Naive thymus-derived CD4-positive, alpha-beta T cell (primary cell): ENCODE measurements at places on chromosomes 13 and 19. TPM values are rescaled to one million over a fixed set of nuclear protein-coding genes. Genes with fewer than 3 reads are reported as not detected.

DNA sequence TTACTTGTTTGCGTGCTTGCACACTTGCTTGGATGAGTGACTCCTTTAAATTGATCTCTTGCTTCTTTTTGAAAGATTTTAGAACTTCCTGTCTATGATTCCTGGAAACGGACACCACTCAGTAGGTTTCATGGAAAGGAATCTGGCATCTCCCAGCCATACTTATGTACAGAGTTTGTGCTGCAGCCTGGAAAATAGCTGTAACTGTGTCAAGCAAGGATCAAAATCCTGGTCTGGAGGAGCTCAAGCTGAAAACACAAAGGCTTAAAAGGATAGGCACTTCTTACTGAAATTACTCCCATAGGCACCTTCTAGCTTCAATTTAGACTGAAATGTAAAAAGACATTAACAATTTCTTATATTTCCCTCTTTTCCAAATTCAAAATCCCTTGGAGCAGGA lies 1.4 kb upstream of the FREM2 start:
- no peak for DNase-seq

DNA sequence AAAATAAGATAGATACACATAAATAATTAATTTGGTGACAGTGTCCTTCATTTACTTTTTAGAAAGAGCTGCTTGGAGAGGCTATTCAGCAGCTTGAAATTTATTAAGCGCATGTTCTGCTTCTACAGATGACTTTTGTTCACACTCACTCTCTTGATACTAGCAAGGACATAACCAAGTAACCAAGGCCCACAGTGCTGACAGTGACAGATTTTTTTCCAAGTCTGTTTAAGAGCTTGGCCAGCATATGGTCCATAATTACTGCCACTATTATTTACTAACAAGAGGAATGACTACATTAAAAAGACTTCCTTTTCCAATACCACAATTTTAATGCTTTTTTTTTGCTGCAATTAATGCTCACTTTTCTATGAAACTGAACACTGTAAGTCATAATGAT lies 673.7 kb upstream of the MIR17HG start:
- DNase-seq = no peak

DNA sequence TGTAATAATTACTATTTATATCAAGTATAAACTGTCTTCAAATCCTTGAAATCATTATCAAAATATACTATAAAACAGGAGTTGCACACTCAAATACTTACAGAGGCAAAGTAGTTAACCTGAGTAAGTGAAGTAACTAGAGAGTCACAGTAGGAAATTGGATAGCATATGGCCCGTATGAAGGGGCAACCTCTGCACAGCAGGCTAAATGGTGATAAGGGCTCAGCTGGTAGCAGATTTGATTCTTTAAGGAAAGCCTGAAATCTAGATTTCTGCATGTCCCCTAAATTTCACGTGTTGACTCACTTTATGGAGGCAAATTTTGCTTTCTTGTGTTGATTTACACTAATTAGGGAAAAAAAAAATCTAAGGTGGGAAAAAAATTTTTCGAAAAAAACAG lies 46.4 kb downstream of the STOML3 start:
- no peak for DNase-seq

GRCh38 chr13:100112186-100112838 lies 23.4 kb downstream of the PCCA start:
- DNase-seq = no peak

The SIGLECL1 gene
- not detected for total RNA-seq

The LYPD3 gene
- total RNA-seq = 8.9 TPM

The EPS8L1 gene
- total RNA-seq = 0.76 TPM

The HS6ST3 gene
- total RNA-seq = not detected
